ENCODE measurements at places on chromosomes 5 and 9.

DNA sequence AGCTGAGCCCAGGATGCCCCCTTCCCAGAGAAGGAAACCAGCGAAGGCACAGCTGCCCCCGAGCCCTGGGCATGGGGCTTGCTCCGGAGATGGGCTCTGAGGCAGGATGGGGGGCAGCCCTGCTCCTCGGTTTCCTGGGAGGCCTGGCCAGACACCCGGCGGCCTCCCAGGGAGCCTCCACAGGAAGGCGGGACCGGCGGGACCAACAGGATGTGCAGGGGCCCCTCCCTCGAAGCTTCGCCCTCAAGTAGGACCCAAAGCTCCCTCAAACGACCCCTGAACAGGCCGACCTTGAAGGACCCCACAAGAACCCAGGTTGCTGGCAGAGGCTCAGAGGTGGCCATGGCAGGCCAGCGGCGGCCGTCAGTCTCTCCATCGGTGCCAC, 11.7 kb downstream of the EXD3 start:
- no peak for DNase-seq

DNA sequence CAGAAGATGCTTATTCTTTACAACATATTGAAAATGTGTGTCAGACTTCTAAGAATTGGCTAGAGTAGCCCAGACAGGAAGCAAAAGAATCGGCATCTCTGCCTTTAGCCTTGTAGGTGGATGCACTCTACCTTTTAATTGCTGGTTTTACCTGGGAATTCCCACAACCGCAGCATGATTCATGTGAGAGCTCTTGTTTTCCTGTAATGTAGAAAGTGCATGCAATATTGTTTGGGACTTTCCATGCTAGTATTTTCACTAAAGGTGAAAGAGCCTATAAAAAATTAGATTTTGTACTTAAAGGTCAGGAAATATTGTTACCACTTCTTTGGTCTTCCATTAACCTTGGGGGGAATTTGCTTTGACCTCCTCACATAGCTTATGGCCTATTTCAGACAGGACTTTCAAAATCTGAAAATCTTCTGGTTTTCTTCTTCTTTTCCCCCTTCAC, 89.8 kb downstream of the NTRK2 start:
- no peak for DNase-seq

GRCh38 chr9:112174222-112174964, 704 bp downstream of the SUSD1 start:
- DNase-seq: peak; percentile 60

DNA sequence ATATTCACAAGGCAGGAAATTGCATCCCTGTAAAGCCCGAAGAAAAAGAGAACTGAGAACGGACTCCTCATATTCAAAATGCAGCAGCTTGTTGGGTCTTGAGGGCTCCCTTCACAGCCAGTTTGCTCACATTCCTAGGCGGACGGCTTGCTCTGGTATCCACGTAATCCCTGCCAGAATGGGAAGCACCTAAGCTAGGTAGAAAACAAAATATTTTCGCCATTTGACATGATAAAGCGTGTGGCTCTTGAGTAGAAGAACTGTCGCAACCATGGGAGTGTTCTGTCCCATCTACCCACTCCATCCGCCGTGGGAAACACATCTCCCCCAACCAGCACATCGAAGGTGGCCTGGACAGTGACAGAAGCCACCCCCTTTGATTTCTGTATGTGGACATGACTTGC, 183.1 kb downstream of the GAS1 start:
- DNase-seq: no peak

GRCh38 chr5:73596705-73597328, 29.2 kb upstream of the ARHGEF28 start:
- no peak for DNase-seq

GRCh38 chr5:85428426-85428934, 1043.8 kb upstream of the EDIL3 start:
- no peak for DNase-seq

GRCh38 chr9:72509053-72509452, 12.4 kb upstream of the TMC1 start:
- no peak for DNase-seq

DNA sequence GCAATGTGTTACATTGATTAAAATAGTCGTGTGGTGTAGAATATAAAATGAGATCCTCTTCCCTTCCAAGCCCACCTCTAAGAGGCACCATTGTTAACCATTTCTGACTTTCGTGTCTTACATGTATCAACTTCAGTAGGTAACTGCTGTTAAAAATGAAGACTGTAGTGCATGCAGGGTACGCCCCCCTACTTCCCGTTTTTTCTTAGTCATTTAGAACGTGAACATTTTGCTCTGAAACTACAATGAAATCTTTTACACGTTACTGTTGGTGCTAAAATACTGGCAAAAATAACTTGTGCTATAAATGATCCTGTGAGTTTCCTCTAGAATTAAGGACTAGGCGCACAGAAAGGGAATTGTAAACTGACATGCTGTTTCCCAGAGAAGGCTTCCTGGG, 41.5 kb downstream of the WNK2 start:
- no peak for DNase-seq

GRCh38 chr5:133926489-133927299, 41.7 kb downstream of the C5orf15 start:
- DNase-seq: no peak

GRCh38 chr9:106616026-106616425, 246.9 kb upstream of the ZNF462 start:
- no peak for DNase-seq

- no peak for DNase-seq
Measured at GRCh38 chr5:36147681-36148080, 4.0 kb downstream of the LMBRD2 start.

DNA sequence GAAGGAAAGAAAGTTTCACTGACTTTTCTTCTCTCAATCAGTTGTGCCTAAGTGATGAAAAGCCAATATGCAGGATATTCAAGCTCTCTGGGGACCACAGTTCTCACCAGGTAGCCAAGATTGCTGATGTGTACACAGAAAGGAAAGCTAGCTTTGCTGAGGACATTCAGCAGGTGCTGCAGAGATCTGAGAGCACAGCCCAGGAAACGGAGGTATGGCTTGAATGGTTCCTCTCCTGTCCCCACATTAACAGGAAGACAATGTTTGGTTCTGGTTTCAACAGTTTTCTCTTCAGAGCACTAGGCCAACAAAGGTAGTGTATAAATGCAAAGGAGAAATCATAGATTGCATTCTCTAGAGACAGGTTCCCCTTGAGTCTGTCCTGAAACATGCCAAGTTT, 69.6 kb downstream of the PTPDC1 start:
- DNase-seq: no peak

GRCh38 chr5:110880413-110880812, 141.6 kb downstream of the SLC25A46 start:
- DNase-seq: no peak

- no peak for DNase-seq
Measured at GRCh38 chr9:19231126-19231903, 822 bp downstream of the DENND4C start.

DNA sequence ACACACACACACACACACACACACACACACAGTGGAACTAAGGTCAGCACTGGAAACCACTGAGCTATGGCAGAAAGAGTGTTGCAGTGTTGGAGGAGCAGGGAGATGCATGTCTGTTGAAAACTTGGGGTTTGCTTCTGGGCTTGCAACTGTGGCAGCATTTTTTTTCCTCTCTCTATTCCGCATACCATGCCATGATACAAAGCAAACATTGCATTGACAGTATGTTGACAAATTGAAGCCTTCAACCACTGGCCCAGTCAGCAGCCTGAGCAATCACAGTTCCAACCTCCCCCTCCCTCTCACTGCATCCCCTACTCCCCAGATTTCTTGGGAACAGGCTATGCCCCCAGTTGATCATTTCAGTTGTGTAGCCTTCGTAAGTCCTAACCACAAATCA, 478.1 kb upstream of the WWC1 start:
- DNase-seq: no peak

DNA sequence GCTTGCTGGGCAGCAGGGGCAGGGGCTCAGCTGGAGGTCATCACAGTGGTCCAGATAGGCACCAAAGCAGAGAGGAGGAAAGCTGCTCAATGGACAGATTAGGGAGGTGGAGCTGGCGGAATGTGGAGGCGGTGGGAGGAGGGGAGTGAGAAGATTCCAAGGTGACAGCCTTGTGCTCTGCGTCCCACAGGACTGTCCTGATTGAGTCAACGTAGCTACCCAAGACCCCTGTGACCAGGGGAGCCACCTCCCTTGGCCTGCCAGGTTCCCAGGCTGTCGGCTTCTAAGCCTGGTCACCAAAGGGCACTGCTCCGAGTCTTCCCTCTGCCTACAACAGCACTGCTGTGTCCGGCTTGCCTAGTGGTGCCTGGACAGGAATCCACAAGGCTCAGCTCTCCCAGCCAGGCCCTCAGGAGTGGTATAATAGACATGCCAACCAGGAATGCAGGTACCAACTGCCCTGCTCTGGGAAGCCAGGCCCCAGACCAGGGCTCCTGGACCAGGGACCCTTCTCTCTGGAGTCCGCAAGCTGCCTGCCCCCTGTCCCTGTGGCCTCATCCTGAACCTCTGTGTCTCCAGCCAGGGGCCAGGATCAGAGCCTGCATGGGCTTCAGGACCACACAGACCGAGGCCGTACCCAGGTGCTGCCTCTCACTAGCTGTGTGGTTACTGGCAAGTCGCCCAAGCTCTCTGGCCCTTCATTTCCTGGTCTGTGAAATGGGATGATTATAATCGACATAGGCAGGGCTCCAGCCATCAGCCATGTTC, 67.9 kb downstream of the STK10 start:
- no peak for DNase-seq

DNA sequence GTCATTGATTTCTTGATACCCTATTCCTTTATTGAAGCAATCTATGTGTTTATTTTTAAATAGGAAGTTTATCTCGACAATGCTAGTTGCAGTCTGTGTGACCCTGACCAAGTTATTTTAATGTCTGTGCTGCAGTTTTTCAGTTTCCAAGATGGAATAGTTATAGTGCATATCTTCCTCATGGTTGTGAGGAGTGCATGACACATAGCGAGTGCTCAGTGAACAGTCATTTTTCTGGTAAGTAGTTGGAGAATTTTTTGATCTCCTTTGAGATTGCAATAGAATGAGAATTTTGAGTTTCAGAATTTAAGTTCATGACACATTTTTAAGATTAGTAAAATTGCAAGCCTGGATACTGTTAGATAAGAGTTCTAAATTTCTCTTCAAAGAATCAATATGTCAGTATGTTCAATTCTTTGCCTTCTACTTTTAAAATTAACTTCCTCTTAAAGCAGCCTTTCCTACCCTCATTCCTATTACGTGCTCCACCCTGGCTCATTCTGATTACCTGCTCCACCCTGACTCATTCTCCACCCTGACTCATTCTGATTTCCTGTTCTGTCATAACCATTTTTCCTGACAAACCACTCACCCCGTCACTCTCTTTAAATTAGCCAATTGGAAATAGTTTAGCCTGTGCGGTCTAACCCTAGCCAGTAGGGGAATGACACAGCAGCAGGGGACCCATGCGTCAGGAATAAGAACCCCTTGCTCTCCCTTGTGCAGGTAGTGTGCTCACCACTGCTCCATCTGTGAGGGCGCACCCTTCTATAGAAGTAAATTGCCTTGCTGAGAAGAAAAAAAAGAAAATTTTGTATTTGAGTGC, 30.7 kb downstream of the SPIN1 start:
- no peak for DNase-seq

- no peak for DNase-seq
Measured at GRCh38 chr5:84779186-84779585, 394.5 kb upstream of the EDIL3 start.

DNA sequence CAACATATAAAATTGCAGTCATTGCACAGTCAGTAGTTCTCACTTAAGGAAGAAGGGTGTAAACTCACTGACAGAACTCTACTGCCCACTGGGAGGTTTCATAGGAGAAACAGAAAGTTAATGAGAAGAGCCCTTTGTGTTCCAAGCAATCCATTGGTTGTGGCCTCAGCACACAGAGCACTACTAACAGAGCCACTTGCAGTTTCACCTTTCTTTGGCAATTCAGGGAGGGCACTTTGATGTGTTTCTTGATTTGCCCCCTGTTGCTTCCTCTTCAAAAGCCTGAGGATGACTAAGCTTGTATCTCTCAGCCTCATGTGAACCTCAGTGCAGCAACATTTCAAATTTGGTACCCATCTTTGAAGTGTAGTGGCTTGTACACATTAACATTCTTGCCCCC, 409.4 kb downstream of the DMRTA1 start:
- DNase-seq: no peak

GRCh38 chr5:139762615-139763170, 32.9 kb upstream of the PSD2 start:
- no peak for DNase-seq

DNA sequence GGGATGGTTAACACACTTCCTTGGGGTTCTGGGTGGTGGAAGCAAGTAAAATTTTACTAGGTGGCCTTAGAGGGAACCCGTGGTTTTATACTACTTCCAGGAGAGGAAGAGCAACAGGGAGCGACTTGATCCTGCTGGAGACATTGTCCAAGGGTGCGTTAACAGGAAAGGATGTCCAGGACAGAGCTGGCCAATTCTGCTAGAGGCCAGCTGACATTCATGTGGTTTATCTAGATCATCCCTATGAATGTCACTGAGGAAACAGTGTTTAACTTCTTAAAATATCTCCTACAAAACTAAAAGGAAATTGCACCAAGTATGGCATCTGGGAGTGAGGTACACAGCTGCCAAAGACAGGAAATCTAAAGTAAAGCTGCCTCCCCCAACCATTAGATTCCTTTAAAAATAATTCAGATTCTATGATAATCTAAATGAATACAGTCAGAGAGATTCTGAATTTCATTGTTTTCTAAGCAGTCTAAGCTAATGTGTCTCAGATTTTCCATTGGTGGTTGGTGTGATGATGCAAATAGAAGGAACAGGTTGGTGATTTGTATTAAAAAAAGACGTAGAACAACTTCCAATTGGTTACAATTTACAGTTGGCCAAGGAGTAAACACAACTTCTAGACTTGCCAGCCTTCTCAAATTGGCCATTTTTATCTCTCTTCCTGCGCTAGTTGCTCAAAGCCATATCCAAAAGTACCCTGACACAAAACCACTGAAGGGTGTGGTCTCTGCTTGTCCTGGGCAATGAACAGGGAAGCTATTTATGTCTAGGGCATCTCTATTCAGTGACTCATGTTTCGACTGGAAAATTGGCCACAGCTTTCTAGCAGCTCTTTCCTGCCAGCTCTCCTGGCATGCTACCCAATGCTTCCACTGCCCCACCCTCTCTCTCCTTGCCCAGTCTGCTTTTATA, 574.7 kb upstream of the MEF2C start:
- DNase-seq: no peak

DNA sequence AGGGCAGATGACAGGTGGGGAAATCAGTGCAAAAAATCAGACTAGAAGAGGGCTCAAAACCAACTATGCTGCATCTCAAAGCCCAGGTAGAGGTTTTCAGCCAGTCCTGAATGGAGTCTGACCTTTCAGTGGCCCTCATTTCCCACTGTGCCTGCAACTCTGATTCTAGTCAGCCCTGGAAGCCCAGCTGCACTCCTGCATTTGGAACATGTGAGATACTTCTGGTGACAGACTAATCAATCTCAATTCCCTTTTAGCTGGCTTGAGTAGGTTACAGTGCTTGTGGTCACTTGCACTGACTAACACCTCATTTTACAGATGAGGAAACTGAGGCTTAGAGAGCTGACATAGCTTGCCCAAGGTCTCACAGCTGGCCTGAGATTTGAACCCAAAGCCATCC, 7.9 kb upstream of the ACSL6 start:
- DNase-seq: no peak

Data from activated T-cell treated with anti-CD3 and anti-CD28 coated beads, Interleukin-2, amount 50 U/mL, for 4 hours (primary cell).